ENCODE measurements at places on chromosomes 16 and 17.

DNA sequence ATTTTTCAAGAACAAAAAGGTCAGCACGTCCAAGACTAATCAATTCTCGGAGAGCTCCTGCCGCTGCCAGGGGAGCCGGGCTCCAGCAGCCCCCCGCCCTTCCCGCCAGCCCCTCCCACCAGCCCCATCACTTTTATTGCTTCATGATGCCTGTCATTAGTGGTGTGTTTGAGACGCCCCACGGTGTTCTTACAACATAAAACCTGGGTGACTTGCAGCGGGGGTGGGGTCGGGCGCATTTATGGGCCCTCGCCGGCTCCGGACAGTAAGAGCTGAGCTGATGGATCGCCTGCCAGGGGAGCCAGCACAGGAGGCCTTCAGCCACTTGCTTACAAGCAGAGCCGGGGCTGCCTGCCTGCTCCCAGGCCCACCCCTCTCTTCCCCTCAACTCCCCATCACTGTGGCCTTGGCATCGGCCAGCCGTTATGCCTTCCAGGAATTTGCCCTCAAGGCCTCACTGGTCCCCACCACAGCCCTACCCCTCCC is 82.9 kb upstream of the CBX4 start:
- DNase-seq = no peak

DNA sequence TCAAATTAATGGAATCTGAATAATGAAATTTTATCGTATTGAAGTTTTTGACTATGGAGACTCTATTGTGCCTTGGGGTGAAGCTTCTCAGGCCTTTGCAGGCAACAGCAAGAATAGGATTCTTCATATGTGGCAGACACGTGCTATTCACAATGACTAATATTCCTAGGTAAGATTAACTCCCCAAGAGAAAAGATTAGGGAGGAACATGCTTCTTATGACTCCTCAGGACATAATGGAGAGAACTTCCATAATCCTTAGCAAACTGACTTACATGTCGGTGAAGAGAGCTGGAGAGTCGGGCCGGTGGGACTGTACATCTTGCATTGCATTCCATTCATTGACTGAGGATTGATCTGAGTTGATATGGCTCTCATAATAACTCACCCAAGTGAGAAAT is 48.9 kb upstream of the CORO6 start:
- DNase-seq = no peak

- peak; percentile 56 for DNase-seq
Measured at GRCh38 chr16:27154705-27155521, 48.4 kb upstream of the KDM8 start.

GRCh38 chr16:31093132-31093703 is 1.4 kb downstream of the VKORC1 start:
- DNase-seq = no peak

- peak; percentile 74 for DNase-seq
Measured at GRCh38 chr16:11256661-11257130, 692 bp upstream of the SOCS1 start.

DNA sequence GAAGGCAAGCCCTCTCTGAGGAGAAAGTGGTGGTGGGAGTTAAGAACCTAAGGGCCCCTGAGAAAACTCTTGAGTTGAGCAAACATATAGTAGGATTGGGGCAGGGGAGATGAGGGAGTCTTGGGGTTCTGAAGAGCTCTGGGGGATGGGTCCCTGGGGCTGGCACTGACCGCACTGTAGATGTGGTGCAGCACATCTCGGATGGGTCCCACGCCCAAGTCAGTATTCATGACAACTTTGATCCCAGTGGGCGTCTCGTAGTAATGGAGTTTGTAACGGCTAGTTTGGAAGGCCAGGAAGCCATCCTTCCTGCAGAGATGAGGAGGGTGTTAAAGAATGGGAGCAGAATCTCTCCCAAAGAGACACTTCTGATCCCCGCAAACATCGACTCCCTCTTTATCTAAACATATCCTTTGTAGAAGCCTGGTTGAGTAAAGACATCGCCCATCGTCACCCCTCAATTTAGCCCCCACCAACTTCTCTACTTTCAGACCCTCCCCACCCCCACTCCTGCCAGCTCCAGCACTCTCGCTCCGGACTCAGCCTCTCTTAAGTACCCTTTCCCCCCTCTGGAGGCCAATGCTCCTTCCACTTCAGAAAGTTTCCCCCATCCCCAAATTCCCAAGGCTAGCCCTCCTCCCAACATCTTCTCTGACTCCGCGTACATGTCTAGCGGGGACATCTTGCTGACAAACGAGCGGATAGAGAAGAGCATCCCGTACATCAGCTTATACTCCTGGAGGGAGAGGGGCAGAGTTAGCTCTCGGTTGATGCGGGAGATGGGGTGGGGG is 710 bp downstream of the TRAPPC1 start:
- DNase-seq = no peak

DNA sequence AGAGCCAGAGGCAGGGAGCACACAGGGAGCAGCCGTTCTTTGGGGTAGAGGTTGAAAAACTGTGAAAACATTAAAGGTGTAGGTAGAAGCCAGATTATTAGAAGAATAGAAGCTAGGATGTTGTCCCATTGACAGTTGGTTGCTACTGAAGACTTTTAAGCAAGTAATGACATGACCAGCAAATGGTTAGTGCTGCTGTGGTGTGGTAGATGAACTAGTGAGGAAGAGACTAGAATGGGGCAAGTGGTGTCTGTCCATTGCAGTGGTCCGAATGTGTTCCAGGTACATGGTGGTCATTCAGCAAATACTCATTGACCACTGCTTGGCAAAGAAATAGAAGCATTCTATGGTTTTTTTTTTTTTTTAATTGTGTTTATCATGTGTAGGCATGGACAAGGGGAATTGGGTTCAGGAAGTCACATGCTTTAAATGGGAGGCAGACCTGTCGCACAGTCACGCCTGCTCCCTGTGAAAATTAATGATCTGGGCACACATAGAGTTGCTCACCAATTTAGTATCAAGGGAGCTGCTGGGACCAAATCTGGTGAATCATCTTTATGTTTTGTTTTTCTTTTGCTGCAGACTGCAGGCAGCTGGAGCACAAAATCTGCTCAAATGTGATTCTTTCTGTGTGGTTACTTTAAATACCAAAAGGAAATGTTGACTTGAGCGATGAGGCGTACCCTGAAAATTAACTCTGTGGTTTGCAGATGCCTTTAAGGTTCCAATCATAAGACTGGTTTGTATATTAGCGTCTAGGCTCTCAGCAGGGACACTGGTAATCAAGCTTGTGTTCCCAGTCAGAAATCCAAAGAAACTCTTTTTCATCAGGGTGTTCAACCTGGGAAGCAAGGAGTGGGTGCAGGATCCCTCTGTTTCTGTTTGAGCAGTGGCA is 30.7 kb downstream of the YPEL2 start:
- peak; percentile 80 for DNase-seq

DNA sequence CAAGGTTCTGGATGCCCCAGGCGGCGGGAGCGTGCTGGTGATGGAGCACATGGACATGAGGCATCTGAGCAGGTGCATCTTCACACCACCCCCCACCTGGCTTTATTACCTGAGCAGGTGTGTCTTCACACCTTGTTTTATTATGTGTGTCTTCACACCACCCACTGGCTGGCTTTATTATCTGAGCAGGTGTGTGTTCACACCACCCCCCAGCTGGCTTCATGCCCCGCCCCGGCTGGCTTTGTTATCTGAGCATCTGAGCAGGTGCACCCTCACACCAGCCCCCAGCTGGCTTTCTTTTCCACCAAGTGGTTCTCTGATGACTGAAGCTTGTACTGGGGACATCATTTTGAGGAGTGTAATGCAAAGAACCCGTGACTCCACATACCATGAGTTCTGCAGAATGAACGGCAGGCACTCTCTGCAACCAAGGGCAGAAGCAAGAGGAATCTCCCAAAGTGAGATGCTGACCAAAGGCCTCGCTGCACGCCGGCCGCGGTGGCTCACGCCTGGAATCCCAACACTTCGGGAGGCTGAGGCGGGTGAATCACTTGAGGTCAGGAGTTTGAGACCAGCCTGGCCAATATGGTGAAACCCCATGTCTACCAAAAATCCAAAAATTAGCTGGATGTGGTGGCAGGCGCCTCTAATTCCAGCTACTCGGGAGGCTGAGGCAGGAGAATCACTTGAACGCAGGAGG is 2.6 kb downstream of the FN3KRP start:
- DNase-seq = no peak
